ENCODE measurements at places on chromosomes 1 and 21.

- peak; percentile 28 for ATAC-seq
Observed at GRCh38 chr1:156750711-156751450, 594 bp downstream of the HDGF start.

DNA sequence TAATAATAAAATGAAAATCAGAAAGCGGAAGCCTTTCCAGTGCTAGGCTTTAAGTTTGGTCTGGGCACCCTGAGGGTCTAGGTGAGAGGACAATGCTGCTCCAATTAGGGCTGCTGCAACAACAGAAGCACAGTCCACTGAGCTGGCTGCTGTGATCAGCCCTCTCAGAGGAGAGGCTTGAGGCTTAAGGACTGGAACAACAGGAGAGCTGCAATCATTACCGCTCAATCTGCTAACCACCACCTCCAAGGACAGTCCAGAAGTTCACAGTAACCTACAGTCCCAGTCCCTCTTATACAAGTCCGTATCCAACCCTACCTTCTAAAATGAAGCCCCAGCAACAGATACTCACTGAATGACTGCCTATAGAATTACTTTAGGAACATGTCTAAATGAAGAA lies 62.1 kb downstream of the USP24 start:
- no peak for ATAC-seq

GRCh38 chr1:22794647-22795365 lies 84.2 kb downstream of the EPHB2 start:
- no peak for ATAC-seq

GRCh38 chr1:112061901-112062320 lies 72.4 kb upstream of the KCND3 start:
- peak; percentile 41 for ATAC-seq

GRCh38 chr1:19450811-19451515 lies 34.4 kb downstream of the CAPZB start:
- peak; percentile 51 for ATAC-seq

- no peak for ATAC-seq
Observed at GRCh38 chr1:210696709-210697108, 368.0 kb downstream of the HHAT start.

DNA sequence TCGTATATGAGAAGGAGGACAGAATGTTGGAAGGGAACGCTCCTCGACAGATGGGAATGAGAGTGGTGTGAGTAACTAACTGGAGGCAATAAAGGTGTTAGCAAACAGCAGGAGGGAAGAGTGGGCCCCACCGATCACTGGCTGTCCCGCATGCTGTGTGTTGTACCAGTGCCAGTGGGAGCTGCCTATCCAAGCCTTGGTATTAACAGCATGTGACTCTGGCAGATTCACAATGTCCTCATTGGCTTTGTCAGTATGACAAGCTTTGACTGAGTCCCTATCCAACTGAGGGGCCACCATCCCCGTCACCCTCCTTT lies 188.3 kb downstream of the NRIP1 start:
- ATAC-seq, result no peak

- ATAC-seq, result no peak
Observed at GRCh38 chr1:19312782-19313635, 883 bp downstream of the SLC66A1 start.

DNA sequence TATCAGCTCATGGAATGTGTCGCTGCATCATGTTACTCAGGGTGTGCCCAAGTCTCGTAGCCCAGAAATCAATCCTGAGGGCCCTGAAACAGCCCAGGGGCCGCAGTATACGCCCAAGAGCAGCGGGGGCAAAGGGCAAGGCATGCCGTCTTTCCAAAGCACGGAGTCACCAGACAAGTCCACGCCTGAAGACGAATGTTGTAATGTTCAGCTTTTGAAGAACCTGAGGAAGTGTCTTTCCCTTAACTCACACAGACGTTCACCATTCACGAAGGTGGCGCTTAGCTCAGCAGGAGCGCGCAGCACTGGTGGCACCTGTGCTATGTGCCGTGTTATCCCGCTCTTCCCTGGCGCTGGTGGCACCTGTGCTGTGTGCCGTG lies 18.8 kb upstream of the PWP2 start:
- no peak for ATAC-seq

- ATAC-seq, result no peak
Observed at GRCh38 chr1:205991237-205991636, 12.0 kb downstream of the RAB7B start.

- ATAC-seq, result no peak
Observed at GRCh38 chr1:246711548-246712003, 12.6 kb upstream of the SCCPDH start.

DNA sequence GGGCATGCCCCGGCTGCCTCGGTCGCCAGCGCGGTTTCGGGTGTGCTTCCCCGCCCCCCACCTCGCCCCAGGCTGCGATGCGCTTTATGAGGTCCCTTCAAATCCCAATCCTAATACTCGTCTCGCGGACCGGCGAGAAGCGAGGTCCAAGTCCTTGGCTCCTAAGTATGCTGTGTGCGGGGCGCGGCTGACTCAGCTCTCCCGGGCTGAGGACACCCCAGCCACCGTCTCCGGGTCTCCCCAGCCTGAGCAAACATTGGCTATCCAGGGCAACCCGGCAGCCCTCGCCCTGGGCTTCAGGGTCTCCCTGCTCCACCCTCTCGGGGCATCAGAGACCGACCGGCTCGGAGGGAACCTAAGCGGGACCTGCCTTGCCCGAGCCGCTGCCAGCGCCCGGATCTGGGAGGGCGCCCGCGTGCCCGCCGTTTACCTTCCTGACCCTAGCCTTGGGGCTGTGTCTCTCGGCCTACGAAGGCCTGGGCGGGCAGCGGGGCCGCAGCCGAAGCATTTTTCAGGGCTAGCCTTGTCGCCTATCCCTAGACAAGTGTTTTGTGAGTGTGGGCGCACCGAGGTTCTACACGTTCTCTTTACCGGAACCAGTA lies 1.2 kb downstream of the ITPKB start:
- ATAC-seq, result peak; percentile 56

GRCh38 chr1:4693331-4693730 lies 38.9 kb downstream of the AJAP1 start:
- no peak for ATAC-seq

DNA sequence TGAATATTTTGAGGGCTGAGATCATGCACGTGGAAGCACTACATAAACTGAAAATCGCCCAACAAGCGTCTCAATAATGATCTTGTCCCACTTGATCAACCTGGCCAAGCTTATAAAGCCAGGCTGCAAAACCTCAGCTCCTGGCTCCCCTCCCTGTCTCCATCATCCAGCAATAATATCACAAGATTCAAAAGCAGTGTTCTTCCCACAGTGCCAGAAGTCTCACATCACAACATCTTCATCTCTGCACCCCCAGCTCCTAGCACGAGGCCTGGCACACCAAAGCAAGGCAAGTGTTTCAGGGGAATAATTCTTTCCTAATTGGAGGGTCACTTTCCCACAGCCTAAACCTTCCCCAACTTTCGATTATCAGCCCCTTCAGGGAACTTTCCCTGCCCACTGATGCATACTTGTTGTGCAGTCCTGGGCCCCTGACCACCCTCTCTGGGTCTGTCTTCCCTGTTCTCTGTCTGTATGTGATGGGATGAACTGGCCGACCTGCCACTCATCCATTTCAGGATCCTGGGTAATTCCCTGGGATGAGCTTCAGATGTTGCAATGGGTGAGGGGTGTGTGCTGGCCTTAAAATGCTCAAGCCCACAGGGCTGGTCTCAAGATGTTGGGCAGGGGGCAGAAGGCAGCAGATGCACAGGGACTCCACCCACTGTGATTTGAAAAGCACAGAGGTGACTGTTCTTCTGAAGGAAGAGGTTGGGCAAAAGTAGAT lies 129.0 kb downstream of the DMRTB1 start:
- ATAC-seq, result no peak

DNA sequence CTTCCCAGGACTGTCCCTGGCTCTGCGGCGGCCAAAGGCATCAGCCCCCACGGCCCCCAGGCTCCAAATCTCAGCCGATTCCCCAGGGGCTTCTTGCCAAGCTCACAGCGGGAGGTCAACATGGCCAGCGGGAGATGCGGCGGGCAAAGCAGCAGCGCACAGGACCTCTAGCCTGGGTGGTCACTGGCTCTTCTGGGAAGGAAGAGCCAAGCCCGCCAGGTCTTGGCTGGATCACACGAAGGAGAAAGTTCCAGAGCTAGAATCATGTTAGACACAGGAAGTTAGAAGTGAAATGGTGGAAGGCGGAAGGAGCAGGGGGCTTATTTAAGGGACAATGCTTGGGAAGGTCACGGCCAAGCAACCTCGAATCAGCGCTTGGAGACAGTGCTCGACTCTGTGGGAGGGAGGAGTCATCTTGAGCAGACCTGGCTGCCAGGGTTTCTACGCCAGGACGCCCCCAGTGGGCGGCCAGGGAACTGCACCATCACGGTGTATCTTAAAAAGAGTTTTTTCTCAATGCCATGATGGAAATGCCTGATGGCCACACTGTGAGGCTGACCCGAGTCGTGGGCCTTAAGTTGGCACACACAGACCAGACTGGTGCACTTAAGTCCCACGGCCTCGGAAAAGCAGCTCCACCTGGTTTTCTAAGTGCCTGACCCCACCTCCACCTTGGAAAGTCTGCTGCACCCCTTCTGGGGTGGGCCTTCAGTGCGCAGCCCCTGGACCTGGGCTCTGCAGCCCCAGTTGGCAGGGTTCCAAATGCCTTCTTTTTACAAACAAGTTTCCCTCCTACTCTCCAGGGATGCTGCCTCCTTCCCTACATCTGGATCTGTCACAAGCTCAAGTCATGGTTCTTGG lies 29.3 kb downstream of the SLC66A1 start:
- peak; percentile 46 for ATAC-seq

GRCh38 chr1:202810193-202810614 lies 550 bp upstream of the PCAT6 start:
- ATAC-seq, result no peak

DNA sequence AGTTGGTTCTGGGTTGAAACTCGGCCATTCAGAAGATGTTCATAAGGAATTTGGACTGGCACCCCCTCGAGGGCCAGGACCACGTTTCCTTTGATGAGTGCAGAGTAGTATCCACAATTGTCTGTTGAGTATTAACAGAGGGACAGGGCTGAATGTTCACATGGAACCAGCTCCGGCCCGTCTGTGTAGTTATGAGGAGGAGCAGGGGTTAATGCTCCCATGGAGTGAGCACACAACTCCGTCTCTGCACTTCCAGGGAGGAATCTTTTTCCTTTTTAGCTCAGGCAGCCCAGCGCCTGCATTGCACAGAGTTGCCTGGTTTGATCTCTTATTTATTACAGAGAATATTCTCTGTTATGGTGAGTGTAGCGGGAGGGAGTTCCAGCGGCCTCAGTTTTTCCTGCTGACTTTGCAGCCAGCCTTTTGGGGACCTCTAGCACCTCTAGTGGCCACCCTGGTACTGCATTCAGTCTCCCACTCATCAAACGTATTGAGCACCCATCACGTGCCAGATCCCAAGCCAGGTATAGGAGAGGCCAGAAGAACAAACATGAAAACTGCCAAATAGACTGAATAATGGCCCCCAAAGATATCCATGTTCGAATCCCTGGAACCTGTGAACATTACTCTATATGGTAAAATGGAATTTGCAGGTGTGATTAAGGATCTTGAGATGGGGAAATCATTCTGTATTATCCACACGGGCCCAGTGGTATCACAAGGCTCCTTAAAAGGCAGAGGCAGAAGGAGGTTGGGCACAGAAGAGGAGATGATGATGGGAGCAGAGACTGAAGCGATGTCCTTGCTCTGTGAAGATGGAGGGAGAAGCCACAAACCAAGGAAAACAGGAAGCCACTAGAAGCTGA lies 167.7 kb upstream of the CSF3R start:
- ATAC-seq, result peak; percentile 65

Measured in motor neuron (in vitro differentiated cells).